ENCODE measurements at places on chromosomes 7 and 10.

GRCh38 chr10:11225935-11226334 lies 208.3 kb downstream of the CELF2 start:
- H3K27me3 ChIP-seq: no peaks in the 10 kb centered on the region
- H3K4me1 ChIP-seq: no peaks in the 10 kb centered on the region
- DNase-seq: no peak
- H3K4me3 ChIP-seq: no peak overlapping the region
- H3K27ac ChIP-seq: no peak overlapping the region

- H3K36me3 ChIP-seq: no peaks in the 10 kb centered on the region
- DNase-seq: peak; percentile 30
- no peak overlapping the region for H3K27ac ChIP-seq
- no peak overlapping the region for H3K4me3 ChIP-seq
- no peaks in the 10 kb centered on the region for H3K27me3 ChIP-seq
These were observed 55.2 kb downstream of the CDK6 start for GRCh38 chr7:92781117-92781720.

GRCh38 chr10:31317652-31318381 lies 1.2 kb upstream of the ZEB1 start:
- no peaks in the 10 kb centered on the region for H3K4me1 ChIP-seq
- peak overlapping the region; percentile 93 for H3K4me3 ChIP-seq
- peak overlapping the region; percentile 97 for H3K27ac ChIP-seq
- no peak for DNase-seq

DNA sequence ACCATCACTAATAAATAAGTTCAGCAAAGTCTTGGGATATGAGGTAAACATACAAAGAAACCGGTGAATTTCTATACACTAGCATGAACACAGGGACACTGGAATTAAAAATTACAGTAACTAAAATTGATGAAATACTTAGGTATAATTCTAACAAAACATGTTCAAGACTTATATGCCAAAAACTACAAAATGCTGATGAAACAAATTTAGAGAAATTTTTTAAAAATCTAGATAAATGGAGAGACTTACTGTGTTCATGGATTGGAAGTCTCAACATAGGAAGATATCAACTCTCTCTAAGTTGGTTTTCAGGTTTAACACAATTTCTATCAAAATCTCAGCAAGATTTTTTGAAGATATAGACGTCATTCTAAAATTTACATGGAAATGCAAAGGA lies 128.8 kb upstream of the RET start:
- no peak for DNase-seq
- H3K27ac ChIP-seq: no peak overlapping the region
- H3K36me3 ChIP-seq: no peaks in the 10 kb centered on the region
- H3K4me1 ChIP-seq: peaks cover 4% of the 10 kb centered on the region

Data from uterus (tissue), 4 donors.